NCI-H748 treated with DMSO at 0.1 percent for 48 hours (cell line): ENCODE measurements at places on chromosomes 1 and 21.

DNA sequence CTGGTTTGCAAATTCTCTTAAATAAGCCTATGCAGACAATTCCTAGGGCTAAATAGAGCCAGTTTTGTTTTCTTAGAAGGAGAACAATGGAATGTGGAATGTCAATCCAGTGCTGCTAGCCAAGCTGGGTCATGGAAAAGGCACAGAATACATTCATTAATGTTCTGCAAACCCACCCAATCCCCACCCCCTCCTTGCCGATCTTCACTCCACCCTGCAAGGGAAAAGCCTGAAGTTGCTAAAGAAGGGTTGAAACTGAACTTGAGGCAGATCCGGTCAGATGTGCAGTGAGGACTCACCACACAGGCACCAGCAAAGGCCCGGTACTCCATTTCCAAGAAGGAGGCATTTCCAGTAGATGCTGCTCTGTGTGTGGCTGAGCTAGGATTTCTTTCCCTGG is 179.6 kb downstream of the PLPP3 start:
- no peak for DNase-seq

- no peak for DNase-seq
Observed at GRCh38 chr1:247443641-247444040, 14.3 kb downstream of the OR2B11 start.

- DNase-seq: no peak
Observed at GRCh38 chr1:3035563-3036446, 14.5 kb downstream of the ACTRT2 start.

DNA sequence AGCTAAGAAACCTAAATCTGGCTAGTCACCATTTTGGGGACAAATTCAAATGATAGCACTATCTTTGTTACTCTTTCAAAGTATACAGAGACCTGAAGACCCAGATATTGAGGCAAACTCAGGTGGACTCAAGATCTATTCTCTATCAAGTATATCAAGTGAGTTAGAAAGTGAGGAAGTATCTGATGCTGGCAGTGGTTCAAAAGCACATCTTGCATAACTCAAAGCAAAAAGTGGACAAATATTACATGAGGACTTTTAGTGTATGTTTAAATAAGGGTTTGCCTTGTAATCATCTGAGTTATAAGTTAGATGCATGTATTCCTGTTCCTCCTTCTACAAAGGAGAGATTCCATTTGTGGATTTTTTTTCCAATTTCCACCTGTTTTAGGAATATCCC is 338.4 kb downstream of the DISC1 start:
- DNase-seq: no peak

DNA sequence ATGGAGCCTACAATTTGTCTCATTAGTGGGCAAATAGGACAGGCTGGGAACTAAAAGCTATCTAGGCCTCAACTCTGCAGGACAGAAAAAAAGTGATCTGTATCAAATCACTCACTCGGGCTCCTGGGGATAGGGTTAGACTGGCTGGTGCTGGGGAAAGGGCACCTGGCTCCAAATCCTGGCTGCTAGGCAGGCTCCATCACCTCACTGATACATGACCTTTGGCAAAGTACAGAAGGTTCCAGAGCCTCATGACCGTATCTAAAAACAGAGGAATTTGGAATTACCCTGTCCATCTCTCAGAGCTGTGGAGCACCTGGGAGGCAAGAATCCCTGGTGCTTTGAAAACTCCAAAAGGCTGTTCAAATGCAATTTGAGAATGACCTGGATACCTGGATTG is 51.7 kb downstream of the SUSD4 start:
- DNase-seq: no peak

DNA sequence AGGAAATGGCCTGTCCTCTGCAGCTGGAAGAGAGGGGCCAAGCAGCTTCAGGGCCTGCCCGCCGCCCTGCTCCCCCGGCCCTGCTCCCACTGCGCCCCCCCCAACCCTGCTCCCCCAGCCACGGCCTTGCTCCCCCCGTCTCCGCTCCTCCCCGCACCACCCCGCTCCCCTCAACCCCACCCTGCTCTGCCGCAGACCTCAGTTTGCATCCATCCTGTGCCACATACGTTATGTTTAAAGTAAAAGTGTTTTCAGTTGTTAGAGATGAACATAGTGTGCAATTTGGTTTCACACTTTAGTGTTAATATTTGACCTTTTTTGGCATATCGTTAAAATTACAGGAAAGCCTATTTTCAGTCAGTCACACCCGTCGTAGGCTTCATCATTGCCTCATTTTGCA is 34.1 kb upstream of the DIP2A start:
- no peak for DNase-seq

GRCh38 chr1:43083375-43083891 is 88.7 kb downstream of the EBNA1BP2 start:
- DNase-seq: no peak
